Head of caudate nucleus (tissue), 42 donors: ENCODE measurements at places on chromosomes 6 and 20.

- DNase-seq = no peak
Measured at GRCh38 chr20:17611540-17612286, 41.8 kb downstream of the DSTN start.

- no peak for DNase-seq
Measured at GRCh38 chr20:13205848-13206434, 15.1 kb upstream of the ISM1 start.

GRCh38 chr6:30470968-30471367, 18.3 kb upstream of the HLA-E start:
- no peak for DNase-seq

- no peak for DNase-seq
Measured at GRCh38 chr6:100693249-100693927, 187.7 kb downstream of the ASCC3 start.

- DNase-seq = no peak
Measured at GRCh38 chr6:166079841-166080240, 87.8 kb downstream of the TBXT start.
